Dorsolateral prefrontal cortex (tissue), 122 donors: ENCODE measurements at places on chromosomes 2 and 18.

DNA sequence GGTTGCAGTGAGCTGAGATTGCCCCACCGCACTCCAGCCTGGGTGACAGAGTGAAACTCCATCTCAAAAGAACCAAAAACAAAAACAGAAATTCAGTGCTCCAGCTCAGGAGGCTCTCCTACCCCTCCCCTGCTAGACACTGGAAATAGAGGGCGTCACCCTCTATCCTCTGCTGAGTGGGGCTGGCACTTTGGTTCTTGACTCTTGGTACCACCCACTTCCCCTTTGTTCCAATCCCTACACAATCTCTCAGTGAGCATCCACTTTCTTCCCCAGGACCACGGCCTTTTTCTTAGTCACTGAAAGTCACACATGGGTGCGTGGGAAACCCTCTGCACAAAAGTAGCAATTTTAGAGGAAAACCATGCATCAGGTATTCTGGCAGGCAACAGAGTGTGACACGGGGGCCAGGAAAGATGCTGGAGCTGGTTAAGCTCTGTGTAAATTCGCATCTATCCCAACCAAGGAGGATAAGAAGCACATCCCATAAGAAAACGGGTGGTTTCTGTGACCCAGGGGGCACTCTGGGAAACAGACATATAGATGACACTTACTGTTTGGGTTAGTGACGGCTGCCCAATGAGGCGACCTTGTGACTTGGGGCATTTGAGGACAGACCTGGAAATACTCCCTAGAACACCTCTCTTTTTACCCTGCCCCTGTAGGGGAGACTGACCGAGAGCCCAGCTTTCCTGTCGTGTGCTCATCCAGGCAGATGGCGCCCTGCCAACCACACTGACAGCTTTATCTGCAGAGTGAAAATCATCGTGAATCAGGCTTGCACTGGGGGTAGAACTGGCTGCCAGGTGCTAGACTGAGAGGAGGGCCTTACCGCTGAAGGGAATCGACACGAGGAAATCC lies 7.7 kb downstream of the HJURP start:
- no peak for DNase-seq

DNA sequence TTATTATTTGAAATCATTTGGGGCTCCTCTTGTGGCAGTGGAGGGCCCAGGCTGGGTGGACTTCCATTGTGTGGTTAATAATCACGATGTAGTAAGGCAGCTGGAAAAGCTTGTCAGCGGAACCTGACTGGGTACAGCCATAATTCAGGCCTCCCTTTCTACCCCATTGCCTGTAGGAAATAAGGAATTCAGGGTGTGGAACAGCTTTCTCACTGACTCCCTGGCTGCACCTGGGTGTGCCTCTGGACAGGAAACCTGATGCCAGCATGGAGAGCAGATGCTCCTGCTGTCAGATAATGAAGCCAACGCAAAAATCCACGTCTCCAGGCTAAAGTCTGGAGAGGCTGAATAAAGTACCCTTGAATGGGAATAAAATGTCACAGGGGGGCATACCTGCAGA lies 44.2 kb downstream of the LYPD6B start:
- DNase-seq: no peak

DNA sequence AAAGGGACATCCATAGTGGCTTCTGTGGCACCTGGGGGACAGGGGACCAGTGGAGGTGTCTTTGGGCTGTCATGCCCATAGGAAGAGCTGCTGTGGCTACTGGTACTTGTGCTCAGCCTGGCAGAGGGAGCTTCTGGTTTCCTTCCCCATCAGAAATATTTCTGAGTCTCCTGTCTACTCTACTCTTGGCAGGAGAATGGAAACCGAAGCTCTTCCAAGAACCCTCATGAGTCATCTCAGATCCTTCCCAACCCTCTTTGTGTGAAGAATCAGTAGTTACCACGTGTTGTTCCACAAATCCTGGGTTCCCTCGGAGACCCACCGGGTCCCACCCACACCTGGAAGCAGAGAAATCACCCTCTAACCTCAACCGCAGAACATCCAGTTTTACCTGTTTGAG lies 234.9 kb downstream of the FHOD3 start:
- no peak for DNase-seq

- no peak for DNase-seq
Observed at GRCh38 chr2:231467016-231467545, 2.8 kb upstream of the NCL start.
